ENCODE measurements at places on chromosomes 16 and 17. TPM values are rescaled to one million over a fixed set of nuclear protein-coding genes. Genes with fewer than 3 reads are reported as not detected.

Gene TOP2A
- 33.9 TPM for total RNA-seq

Gene CHST4
- not detected for total RNA-seq

Gene FOXN1
- total RNA-seq = not detected

Gene CD68
- total RNA-seq = 2.8 TPM

Gene BCKDK
- 15.0 TPM for total RNA-seq

Gene MEIOC
- total RNA-seq = under 0.01 TPM

Gene OTOP3
- not detected for total RNA-seq

Gene GLG1
- total RNA-seq = 99.8 TPM

Gene GNG13
- total RNA-seq = not detected

Gene OR1F1
- 0.18 TPM for total RNA-seq

Gene TNP2
- total RNA-seq = not detected

Gene SLC35G3
- not detected for total RNA-seq

Gene KCNJ2
- 14.8 TPM for total RNA-seq

Gene ZNF624
- total RNA-seq = 5.1 TPM

Gene P2RX5
- total RNA-seq = 0.18 TPM

Gene USP6
- under 0.01 TPM for total RNA-seq

Gene WNT9B
- not detected for total RNA-seq

Gene NAGS
- 6.4 TPM for total RNA-seq

Gene FBXW10
- not detected for total RNA-seq

Gene LRRC36
- 2.7 TPM for total RNA-seq

Gene TOX3
- not detected for total RNA-seq

Gene NACA2
- not detected for total RNA-seq

Gene CCDC144A
- total RNA-seq = 27.3 TPM

Gene KRT36
- total RNA-seq = not detected

Gene SEZ6L2
- 1.2 TPM for total RNA-seq

Gene SLC6A2
- total RNA-seq = not detected

Gene PRKCA
- total RNA-seq = 7.9 TPM

Gene ABCC12
- not detected for total RNA-seq

Gene TPSD1
- not detected for total RNA-seq

Gene PTX4
- not detected for total RNA-seq

Gene CCL7
- not detected for total RNA-seq

Gene GAST
- not detected for total RNA-seq

Gene CEP112
- total RNA-seq = 10.4 TPM

Gene SPSB3
- 38.5 TPM for total RNA-seq

Gene MT1M
- total RNA-seq = 5.2 TPM

Gene PTGES3L
- total RNA-seq = 0.18 TPM

Gene OR3A3
- not detected for total RNA-seq

Gene GRAPL
- 40.6 TPM for total RNA-seq

Gene TEKT5
- not detected for total RNA-seq

Gene ABAT
- total RNA-seq = 1.4 TPM

Gene CCL2
- 78.8 TPM for total RNA-seq

Gene ZNF200
- total RNA-seq = 8.4 TPM

Gene MARVELD3
- not detected for total RNA-seq

Gene ZBTB4
- total RNA-seq = 13.7 TPM

Gene OTOA
- 0.09 TPM for total RNA-seq

Gene PPP4C
- 221 TPM for total RNA-seq

Gene TPSG1
- not detected for total RNA-seq

Gene C17orf113
- 0.09 TPM for total RNA-seq
